Activated effector memory CD4-positive, alpha-beta T cell treated with anti-CD3 and anti-CD28 coated beads, Interleukin-2, amount 50 U/mL, for 16 hours (primary cell): ENCODE measurements at places on chromosomes 1 and 21.

DNA sequence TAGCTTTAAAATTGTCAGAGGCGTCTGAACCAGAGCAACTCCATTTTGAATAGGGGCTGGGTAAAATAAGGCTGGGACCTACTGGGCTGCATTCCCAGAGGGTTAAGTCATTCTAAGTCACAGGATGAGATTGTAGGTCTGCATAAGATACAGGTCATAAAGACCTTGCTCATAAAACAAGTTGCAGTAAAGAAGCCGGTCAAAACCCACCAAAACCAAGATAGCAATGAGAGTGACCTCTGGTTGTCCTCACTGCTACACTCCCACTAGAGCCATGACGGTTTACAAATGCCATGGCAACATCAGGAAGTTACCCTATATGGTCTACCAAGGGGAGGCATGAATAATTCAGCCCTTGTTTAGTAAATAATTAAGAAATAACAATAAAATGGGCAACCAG is 143.6 kb downstream of the GABPA start:
- DNase-seq = no peak

DNA sequence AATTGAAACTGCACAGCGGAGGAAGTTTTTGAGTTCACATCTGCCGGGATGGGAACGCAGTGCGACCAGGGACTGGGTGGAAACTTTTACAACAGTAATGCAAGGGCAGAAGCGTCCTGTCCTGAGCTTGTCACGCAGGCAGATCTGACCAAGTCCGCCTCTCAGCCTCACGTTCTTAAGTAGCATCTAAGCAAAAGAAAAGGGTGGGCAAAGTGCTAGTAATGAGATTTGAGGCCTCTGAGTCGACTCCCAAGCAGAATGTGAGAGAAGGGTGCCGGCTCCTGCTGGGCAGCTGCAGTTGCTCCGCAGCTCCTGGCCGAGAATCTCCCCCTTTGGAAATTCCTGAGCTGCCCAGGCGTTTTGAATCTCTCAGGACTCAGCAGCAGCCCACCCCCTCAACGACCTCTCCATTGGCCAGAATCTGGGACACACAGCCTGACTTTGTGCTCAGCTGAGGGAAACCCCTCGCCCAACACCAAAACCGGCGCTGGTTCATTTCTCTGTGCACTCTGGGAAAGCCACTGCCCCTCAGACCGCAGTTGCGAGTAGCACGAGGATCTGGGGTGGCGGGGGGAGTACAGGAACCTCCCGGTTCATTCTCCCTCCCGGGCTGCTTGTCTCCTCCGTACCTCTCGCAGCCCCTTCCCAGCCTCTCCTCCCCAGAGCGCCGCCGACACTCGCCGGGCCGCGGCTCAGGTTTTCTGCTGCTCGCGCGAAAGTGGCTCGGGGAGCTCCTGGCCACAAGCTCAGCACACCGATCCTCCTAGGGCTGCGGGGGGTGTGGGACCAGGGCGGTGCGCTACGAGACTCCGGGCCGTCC is 913 bp upstream of the S1PR1 start:
- peak; percentile 87 for DNase-seq

- no peak for DNase-seq
These were observed 2.1 kb downstream of the PADI1 start for GRCh38 chr1:17207046-17207445.

GRCh38 chr1:183569141-183569540 is 21.1 kb downstream of the NCF2 start:
- DNase-seq = no peak

DNA sequence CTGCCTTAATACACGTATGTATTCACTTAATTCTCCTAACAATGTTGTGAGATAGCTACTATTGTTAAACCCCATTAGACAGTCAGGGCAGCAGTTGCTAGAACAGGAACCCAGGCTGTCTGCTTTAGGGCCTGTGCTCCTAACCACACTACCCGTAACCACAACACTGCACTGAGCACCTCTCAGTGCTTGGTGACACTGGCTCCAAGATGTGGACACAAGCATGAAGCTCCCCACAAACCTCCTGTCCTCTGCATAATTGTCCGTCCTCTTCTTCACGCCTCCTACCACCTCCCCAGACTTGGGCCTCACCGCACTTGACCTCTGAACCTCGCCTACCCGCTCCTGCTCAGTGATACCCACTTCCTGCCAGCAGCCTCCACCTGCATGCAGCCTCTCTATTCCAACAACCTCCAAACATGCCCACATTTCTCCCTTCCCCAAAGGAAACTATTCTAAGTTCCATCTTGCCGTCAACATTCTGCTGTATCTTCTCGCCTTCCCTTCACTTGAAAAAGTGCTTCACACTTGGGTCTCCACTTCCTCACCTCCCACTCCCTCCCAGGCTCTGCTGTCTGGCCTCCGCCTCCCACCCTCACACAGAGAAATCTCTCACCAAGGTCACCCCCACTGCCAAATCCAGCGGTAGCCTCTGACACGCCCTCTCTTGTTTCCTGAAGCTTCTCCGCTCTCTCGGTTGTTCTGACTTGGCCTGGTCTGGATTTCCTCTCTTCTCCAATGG is 14.6 kb upstream of the AHDC1 start:
- DNase-seq = no peak

DNA sequence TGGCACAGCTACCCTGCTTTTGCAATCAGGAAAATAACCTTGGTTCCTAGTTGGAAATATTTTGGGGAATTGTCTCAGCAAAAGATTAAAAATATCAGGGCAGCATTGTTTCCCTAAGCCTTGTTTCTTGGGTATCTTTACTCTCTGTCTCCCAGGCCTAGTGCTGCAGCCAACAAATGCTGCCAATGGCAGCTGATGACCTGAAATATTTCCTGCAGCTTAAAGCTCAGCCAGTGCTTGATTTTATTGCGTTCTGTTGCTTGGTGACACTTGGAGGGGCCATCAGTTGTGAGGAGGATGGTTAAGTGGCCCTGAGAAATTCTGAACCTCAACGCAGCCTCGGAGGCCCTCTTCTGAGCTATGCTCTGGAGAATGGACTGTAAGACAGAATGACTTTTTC is 59.4 kb upstream of the B3GALT5 start:
- DNase-seq = no peak

DNA sequence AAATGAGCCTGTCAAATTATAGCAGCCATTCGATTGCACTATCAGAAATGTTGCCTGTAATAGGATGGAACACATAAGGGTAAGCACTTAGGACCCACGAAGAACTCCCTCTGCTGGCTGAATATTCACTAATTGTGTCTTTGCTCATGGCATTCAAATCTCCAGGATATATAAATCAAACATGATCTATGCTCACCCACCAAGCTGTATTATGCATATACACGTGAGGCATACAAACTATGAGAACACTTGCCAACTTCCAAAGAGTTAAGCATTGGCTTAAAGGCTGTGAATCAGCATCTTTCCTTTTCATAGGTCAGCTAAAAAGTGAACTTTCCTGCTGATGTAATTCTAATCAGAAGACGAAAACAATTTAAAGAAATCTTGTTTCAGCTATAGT is 34.5 kb downstream of the TMPRSS15 start:
- no peak for DNase-seq

DNA sequence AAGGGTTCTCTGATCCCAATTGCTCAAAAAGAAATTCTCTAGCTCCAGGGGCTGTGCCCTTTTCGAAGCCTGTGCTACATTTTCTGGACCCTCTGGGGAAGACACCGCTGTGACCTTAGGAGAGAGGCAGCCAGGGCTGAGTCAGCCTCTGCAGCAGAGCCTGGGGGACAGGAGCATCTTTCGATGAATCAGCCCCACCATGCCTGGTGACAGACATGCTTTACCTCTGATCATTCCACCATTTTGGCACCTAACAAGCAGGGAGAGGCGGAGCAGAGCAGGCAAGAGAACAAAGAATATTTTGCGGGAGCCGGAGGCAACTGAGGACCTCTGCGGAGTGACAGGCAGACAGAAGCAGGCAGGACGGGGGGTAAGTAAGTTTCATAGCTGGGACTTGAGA is 84.9 kb downstream of the VWA5B1 start:
- DNase-seq = no peak

- DNase-seq = no peak
These were observed 659.7 kb upstream of the NEGR1 start for GRCh38 chr1:72942008-72942407.

GRCh38 chr21:18384771-18385170 is 18.8 kb downstream of the TMPRSS15 start:
- no peak for DNase-seq

- DNase-seq = no peak
These were observed 172.3 kb downstream of the SIPA1L2 start for GRCh38 chr1:232457595-232457994.

DNA sequence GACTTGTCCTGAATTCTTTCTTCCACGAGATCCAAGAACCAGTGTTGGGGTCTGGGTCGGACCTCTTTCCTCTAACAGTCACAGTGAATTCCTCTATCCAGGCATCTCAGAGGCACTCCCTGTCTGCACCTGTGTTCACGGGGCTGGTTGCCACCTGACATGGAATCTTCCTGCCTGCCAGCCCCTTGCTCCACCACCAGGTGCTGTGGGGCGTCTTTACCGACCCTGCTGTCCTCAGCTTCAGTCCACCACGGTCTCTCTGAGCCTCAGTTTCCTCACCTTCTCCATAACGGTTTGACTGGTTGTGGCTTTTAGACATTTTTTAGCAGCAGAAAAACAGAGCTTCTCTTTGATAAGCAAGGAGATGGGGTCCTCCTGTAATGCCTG is 62.7 kb downstream of the SDC3 start:
- DNase-seq = no peak

GRCh38 chr1:231554969-231555368 is 26.5 kb downstream of the TSNAX start:
- no peak for DNase-seq

GRCh38 chr1:20726932-20727745 is 5.4 kb downstream of the SH2D5 start:
- DNase-seq = peak; percentile 57

- DNase-seq = no peak
These were observed 470 bp upstream of the MTMR11 start for GRCh38 chr1:149936992-149937705.

DNA sequence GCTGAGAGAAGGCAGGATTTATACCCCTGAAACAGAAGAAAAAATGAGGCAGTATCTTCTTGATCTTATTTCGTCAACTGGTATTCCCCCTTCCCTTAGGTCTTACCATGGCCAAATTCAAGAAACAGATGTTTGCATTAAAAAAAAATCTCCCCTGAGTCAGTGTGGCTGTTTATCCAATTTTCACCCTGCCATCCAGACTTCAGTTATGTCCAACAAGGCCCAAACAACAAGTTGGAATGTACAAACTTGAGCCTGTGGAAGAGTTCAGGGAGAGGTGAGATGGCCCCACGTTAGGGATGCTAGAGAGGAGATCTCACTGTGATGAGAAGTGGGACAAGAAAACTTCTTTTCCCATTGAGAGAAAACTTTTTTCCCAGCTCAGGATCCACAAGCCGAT is 147.2 kb upstream of the PROX1 start:
- DNase-seq = no peak

DNA sequence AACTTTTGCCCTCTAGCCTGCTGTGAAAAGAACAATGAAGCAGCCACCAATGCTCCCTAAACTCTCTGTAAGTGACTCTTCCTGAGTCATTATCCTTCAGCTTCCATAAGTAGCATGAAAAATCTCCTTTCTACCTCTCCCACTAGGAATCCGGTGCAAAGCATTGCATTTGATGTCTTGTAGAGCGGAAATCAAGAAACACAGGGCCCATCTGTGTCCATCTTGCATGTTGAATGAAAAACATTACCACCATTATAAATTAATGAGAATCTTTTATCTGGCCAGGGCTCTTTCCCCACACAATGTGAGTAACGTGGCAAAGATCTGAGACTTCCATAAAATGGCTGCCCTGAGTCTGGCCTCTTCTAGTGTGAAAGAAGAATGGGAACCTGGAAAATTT is 324.4 kb downstream of the ADGRL2 start:
- no peak for DNase-seq

- DNase-seq = peak; percentile 71
These were observed 30.9 kb upstream of the TAL1 start for GRCh38 chr1:47262787-47263413.

DNA sequence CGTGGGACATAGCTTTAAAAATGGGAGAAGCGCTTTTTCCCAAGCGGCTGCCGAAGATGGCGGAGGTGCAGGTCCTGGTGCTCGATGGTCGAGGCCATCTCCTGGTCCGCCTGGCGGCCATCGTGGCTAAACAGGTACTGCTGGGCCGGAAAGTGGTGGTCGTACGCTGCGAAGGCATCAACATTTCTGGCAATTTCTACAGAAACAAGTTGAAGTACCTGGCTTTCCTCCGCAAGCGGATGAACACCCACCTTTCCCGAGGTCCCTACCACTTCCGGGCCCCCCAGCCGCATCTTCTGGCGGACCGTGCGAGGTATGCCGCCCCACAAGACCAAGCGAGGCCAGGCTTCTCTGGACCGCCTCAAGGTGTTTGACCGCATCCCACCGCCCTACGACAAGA is 245.5 kb downstream of the MRPL39 start:
- no peak for DNase-seq

- no peak for DNase-seq
These were observed 116.0 kb downstream of the ESRRG start for GRCh38 chr1:216607067-216607697.

DNA sequence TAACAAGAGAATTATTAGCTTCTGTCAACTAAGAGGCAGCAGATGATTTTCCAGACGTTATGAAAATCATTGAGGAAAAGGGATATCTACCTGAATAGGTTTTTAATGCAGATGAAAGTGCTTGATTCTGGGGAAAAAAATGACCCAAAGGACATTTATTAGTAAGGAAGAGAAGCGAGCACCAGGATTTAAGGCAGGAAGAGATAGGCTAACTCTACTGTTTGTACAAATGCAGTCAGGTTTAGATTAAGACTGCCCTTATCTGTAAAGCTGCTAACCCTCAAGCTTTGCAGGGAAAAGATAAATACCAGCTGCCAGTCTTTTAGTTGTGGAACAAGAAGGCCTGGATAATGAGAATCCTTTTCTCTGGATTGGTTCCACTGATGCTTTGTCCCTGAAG is 33.0 kb upstream of the LRIG2 start:
- no peak for DNase-seq

DNA sequence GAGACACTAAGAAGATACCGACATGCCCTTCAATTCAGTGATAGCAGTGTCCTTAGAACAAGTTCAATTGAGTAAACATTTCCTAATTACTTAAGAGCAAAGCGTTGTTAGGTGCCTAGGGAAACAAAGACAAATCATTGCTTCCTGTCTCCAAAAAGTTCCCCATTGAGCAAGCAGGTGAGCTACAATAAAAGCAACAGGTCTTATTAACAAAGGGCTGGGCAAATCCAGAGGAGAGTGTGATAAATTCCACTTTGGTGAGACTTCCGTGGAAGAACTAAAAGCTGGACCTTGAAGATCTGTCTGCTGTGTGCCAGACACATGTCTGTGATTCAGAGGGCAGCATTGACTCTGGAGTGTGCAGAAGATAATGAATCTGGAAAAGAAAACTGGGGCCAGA is 1.9 kb upstream of the TUT4 start:
- no peak for DNase-seq

GRCh38 chr1:65596768-65597167 is 176.3 kb downstream of the LEPR start:
- no peak for DNase-seq

DNA sequence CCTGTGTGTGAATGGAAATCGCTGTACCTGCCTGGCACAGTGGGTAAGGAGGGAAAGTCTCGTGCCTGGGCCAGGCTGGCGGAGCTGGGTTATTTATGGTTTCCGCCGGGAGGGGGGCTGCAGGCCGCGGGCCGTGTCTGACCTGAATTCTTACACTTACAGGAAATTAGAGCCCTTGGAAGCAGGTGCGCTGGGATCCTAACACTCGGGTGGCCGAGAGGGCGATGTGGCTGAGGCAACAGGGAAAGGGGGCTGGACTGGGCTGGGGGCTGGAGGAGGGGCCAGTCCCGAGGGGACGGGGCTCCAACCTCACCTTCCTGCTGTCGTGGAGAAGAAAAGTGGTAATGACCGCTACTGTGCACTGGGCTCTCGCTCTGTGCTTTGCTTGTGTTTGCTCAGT is 109.4 kb upstream of the WNT4 start:
- DNase-seq = no peak
